Stimulated activated CD4-positive, alpha-beta T cell treated with anti-CD3 and anti-CD28 coated beads, Interleukin-2, amount 100 ng/mL, for 24 hours (primary cell): ENCODE measurements at places on chromosomes 16 and 17.

DNA sequence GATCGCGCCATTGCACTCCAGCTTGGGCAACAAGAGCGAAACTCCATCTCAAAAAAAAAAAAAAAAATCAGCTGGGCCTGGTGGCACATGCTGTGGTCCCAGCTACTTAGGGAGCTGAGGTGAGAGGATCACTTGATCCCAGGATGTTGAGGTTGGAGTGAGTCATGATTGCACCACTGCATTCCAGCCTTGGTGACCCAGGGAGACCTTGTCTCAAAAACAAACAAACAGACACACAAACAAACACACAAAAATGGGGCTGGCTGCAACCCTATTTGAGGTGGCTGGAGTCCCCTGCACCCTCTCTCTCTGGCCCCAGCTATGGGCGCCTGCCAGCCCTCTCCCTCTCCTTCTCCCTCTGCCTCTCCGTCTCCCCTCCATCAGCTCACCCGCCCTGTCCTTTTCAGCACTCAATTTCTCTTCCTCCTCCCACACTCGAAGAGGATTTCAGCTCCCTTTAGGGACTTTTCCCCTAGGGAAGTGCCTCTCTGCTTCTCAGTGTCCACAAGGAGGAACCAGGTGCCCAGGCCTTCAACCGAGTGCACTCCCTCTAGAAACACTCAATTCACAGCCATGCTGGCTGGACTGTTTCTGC, 17.5 kb upstream of the TFAP4 start:
- no peak for DNase-seq

GRCh38 chr16:69188716-69189115, 1.8 kb downstream of the SNTB2 start:
- no peak for DNase-seq

- no peak for DNase-seq
Measured at GRCh38 chr16:73204359-73205152, 156.6 kb upstream of the ZFHX3 start.

DNA sequence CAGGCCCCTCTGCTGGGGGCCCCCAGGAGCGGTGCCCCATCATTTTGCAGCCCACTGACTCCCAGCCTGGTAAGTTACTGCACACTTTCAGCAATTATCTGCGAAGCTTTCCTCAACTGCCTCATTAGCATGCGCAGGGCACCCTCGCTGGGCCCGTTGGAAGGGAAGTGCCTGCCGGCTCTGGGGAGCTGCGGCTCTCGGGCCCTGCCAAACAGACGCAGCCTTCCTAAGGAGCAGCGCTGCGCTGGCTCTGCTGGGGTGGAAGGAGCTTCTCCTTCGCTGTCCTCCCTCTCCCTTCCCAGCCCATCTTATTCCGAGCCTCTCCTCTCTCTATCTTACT, 71.0 kb downstream of the RBBP6 start:
- DNase-seq, result no peak

DNA sequence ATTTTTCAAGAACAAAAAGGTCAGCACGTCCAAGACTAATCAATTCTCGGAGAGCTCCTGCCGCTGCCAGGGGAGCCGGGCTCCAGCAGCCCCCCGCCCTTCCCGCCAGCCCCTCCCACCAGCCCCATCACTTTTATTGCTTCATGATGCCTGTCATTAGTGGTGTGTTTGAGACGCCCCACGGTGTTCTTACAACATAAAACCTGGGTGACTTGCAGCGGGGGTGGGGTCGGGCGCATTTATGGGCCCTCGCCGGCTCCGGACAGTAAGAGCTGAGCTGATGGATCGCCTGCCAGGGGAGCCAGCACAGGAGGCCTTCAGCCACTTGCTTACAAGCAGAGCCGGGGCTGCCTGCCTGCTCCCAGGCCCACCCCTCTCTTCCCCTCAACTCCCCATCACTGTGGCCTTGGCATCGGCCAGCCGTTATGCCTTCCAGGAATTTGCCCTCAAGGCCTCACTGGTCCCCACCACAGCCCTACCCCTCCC, 82.9 kb upstream of the CBX4 start:
- no peak for DNase-seq

GRCh38 chr17:57499648-57500049, 243.3 kb downstream of the MSI2 start:
- no peak for DNase-seq

DNA sequence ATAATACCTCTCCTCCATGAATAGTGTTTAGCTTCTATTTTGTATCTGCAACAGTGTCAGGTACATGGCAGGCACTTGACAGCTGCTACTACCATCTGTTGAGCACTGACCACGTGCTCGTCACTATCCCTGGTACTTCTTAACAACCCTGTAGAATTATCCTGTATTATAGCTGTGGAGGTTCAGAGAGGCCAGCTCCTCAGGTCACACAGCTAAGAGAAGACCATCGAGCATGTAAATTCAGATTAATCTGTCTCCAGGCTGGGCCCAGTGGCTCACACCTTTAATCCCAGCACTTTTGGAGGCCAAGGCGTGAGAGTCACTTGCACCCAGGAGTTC, 26.3 kb downstream of the WSB1 start:
- DNase-seq, result no peak
